ENCODE measurements at places on chromosomes 1 and 21. TPM values are rescaled to one million over a fixed set of nuclear protein-coding genes. Genes with fewer than 3 reads are reported as not detected.
A peak's percentile ranks its signal among the peaks of the same experiment; 100 is the strongest.

Gene KRTAP19-2
- total RNA-seq: not detected

DNA sequence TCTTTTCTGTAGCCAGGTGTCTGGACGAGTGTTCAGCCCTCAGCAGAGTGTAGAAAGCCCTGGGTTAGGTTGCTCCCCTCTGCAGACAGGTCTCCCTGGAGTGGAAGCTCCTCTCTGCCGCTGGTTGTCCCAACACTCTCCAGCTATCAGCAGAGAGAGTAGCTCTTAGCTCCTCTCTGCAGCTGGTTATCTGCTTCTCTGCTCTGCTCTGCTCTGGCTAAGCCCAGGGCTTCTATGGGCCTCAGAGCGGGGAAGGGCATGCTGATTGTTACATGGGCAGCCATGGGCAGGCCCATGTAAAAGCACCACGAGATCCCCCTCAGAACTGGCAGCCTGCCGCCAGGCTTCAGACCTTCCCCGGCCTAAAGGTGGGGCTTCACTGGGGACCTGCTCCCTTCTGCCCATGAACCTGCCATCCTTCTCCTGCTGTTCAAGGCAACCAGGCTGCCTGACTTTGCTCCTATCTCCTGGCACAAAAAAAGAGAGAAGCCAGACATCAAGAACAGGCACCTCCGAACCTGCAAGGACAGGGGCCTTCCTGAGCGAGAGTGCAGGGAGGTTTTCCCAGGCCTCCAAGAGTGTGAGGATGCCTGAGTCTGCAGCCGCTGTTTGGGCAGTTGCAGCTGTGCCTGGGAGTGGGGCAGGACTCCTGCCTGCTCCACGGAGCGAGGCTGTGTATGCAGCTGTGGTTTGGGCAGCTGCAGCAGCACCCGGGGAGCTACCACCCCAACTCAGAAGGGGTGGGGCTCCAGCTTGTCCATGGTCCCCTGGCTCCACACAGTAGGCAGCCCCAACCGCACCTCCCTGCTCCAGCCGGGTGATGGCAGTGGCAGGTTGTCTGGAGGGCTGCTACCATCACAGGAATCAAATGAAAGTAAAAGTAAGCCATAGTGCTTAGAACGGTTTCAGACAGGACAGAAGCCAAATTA is 973.7 kb downstream of the LTN1 start:
- DNase-seq: no peak

GRCh38 chr1:235275836-235276235 is 52.1 kb downstream of the ARID4B start:
- DNase-seq: no peak

Gene RUSC1
- 31.6 TPM for total RNA-seq

GRCh38 chr1:9594471-9595155 is 5.9 kb downstream of the TMEM201 start:
- DNase-seq: no peak

DNA sequence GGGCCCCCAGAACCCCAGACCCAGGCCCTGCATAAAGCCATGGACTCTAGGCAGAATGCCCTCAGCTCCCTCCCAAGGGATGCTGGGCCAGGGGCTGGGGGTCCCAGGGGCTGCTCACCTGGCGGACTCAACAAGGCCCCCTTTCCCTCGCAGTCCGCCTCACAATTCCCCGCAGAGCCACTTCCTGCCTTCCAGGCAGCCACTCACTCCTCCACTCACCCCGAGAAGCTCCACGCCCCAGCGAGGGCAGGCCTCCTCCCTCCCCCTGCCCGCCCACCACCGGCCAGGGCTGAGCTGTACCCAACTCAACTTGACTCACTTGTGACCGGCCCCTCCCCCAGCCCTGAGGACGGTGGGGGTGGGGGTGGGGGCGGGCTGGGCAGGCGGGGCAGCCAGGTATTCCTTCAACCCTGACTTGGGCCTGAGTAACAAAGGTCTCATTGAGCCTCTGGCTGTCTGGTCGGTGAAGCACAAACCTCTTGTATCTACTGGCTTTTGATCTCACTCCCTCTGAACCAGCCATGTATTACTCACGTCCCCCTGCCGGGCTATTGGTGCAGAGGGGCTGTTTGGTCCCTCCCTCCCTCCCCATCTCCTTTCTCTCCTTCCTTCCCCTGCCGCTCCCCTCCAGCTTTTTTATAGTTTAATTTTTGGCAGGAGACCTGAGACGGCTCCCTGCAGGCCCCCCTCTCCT is 5.9 kb downstream of the BLACAT1 start:
- DNase-seq: no peak

DNA sequence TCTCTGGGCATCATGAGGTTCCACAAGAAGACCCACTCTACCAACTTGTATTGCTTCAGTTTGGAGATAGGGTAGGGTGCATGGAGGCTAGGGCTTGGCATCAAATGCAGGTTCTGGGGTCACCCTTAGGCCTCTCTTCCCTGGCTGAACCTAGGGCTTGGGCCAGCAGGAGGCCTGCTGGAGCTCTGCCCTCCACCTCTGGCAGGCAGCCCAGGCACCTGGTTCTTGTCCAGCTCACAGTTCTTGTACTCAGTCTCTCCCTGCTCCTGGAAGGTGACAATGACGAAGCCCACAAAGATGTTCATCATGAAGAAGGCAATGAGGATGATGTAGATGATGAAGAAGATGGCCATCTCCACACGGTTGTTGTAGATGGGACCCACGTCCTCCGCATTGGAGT is 37.5 kb upstream of the KIF21B start:
- no peak for DNase-seq

DNA sequence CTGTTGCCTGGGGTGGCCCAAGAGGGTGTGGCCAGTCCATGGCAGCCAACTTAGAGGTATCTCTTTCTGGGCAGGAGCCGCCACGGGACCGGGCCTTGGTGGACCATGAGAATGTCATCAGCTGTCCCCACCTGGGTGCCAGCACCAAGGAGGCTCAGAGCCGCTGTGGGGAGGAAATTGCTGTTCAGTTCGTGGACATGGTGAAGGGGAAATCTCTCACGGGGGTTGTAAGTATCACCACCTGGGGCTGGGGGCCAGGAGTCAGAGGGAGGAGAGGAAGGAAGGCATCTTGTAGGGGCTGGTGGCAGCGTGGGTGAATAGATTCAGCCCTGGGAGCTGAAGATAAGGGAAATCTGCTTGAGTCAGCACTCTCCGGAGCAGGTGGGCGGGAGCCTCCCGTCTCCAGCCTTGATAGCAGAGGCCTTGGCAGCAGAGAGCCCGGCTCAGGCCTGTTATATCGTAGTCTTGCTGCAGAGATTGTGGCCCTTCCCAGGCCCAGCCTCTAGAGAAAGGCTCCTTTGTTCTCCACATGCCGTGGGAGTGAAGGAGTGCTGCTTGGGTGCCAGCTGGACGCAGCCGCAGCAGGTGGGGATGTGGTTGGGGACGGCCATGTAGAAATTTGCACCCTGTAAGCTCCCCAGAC is 25.4 kb downstream of the PHGDH start:
- DNase-seq: no peak

Gene C1orf87
- not detected for total RNA-seq

- no peak for DNase-seq
Observed at GRCh38 chr1:5707566-5708345, 284.5 kb downstream of the NPHP4 start.

Gene SLC35F3
- 6.5 TPM for total RNA-seq

DNA sequence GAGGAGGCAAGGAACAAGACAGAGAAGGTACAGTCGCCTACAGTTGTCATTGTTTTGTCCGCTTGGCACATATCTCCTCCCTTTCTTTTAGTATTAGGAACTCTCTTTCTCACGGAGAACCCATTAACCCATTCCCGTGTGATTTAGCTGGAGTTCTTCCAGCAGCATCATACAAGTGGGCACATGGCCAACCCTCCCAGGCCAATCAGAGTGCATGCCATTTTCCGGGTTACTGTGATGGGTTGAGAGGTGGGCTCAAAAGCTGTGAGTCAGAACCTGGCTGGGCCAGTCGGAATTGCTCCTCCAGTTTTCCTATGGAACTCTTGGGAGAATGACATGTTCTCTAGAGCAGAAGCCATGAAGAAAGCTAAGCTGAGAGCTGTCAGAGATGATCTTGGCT is 83.1 kb upstream of the SOD1 start:
- no peak for DNase-seq

Gene KCNA2
- 3.9 TPM for total RNA-seq

DNA sequence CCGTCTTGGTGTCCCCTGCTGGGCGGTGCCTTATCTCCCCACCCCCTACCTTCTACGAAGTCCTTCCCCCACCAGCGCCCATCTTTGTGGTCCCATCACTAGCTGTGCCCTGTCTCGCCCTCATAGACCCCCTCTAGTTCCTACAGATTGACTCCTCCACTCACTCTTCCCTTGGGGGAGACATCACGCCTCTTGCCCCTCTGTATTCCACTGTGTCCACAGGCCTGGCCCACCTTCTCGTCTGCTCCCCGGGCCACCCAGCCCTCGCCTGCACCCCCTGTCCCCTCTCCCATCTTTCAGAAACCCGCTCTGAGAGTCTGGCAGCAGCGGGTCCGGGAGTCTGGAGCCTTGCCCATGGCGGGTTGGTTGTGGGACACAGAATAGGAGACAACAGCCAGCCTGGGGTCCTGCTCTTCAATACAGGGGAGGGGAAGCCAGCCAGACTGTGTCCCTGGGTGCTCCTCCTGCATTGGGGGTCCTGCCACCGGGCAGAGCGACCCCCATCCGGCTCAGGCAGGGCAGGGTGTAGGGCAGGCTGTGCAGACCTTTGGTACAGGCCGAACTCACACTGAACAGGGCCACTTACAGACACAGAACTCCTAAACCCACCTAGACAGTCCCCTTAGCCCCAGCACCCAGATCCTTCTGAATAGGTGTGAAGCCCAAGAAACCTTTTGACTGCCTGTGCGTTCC is 1.1 kb downstream of the RNF187 start:
- DNase-seq: no peak

- DNase-seq: no peak
Observed at GRCh38 chr1:2306151-2306978, 78.2 kb downstream of the SKI start.

Gene RAB7B
- total RNA-seq: not detected

DNA sequence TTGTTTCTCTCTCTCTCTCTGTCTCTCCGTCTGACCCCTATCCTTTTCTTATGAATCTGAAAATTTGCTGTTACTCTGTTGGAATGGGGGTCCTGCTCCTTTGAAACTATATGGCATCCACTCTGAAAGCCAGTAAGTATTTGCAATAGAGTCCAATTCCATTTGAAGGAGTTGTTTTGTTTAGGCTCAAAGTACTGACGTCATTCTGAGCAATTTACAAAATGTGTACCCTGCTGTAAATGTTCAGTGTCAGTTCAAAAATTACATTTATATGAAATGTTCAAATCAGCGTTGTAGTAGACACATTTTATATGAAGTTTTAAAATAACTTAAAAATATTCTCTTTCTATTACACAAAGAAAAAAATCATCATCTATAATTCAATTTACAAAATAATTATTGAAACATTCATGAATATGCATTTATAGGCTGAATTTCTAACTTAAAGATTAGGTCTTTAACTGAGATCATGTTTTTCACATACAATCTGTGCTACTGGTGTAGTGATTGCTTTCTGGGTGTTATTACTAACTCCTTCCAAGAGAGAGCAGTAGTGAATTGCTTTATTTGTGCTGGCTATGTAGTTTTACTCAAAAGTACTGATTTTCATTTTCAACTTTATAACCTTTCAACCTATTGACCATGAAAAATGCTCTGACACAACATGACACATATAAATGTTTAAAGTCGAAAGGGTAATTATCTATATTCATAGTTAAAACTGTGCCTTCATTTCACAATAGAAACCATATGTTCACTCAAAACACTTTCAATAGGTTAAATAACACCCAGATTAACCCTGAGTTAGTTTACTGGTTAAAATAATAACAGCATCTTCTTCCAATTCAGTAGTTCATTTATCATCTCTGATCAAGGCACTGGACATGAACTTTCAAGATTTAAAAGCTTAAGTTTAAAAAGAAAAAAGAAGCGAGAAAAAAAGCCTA is 253.1 kb upstream of the ADGRL4 start:
- DNase-seq: no peak

DNA sequence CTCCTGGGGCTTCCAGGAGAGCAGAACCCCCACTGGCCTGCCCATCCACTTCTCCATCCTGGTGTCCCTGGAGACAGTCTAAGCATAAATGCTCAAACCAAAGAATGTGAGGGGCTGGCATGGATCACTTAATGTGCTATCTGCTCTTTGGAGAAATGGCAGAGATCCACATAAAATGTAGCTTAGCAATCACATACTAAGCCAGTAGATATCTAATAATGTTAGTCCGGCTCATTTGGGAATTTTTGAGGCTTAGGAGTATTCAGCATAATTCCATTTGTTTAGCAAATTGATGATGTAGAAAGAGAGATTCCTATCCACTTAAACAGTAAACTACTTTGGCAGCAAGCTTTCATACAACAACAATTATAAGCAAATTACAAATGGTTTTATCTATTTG is 90.7 kb downstream of the TENT5C start:
- DNase-seq: no peak

DNA sequence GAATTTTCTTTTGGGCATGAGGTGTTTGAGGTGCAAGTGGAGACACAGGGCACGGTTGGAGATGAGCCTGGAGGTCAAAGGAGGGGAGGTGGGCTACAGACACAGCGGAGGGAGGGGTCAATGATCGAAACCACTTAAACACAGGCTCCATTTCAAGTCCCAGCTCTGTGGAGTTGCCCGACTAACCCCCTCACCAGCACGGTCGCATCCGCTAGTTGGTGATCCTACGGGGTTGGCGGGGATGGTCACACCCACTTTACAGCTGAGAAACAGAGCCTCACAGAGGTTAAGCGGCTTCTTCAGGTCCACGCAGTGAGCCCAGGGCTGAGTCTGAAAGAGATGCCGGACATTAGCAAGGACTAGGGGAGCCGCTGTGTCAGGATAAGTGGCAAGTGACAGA is 60.1 kb upstream of the RUNX3 start:
- no peak for DNase-seq

- peak; percentile 32 for DNase-seq
Observed at GRCh38 chr1:156124557-156125483, 10.3 kb downstream of the LMNA start.

Gene SEMA4A
- total RNA-seq: 35.3 TPM

DNA sequence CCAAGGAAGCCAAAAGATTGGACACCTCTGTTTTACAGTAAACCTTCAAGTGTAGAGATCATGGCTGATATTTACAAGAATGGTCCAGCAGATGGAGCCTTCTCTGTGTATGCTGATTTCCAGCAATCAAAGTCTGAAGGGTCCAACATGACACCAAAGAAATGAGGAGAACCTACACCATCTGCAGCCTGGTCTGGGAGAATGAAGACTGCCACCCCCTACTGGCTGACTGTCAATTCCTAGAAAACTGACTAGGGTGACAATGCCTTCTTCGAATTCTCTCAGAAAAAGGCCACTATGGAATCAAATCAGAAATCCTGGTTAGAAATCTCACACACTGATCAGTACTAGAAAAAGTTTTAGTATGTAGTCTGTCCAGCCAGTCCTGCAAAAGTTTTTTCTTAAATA is 83.3 kb downstream of the CDC42BPA start:
- peak; percentile 18 for DNase-seq

Gene FAM72D
- 17.0 TPM for total RNA-seq

Gene GBP6
- total RNA-seq: 0.31 TPM
